ENCODE measurements at places on chromosomes 6 and 20.

DNA sequence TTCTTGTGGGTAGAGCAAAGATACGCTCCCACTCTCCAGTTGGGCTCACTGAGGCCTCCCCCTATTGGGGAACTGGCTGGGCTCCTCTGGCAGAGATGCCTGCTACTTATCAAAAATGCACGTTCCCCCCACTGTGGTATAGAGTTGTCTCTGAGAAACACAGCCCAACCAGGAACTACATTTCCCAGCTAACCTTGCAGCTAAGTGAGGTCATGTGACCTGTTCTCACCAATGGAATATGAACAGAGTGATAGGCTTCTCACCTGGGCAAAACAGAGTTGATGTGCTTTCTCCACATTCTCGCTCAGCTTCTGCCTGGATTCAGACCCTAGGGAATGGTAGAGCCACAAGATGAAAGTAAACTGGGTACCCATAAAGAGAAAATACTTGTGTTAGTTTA, 49.1 kb upstream of the PTPRT start:
- no peak for DNase-seq

GRCh38 chr6:54697424-54697823, 149.1 kb upstream of the FAM83B start:
- DNase-seq, result peak; percentile 25

DNA sequence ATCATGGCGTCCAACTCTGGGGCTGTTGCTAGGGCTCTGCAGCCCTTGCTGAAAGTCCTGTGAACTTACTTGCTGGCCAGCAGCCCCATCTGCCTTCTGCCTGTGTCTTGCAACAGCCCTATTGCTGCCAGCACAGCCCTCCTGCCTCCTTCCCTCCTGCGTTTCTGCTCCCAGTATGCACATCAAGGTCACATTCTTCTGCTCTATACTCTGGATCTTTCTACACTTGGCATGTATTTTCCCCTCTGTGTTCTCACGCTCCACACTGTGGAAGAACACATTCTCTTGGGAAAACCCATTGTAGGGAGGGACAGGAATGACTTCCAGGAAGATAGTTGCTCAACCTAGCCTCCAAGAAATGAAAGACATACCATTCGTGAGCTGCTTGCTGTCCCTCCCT, 80.9 kb upstream of the PHACTR2 start:
- no peak for DNase-seq

GRCh38 chr6:125165256-125165655, 11.7 kb downstream of the TPD52L1 start:
- DNase-seq, result no peak

GRCh38 chr6:113855500-113856374, 1.4 kb upstream of the MARCKS start:
- no peak for DNase-seq

DNA sequence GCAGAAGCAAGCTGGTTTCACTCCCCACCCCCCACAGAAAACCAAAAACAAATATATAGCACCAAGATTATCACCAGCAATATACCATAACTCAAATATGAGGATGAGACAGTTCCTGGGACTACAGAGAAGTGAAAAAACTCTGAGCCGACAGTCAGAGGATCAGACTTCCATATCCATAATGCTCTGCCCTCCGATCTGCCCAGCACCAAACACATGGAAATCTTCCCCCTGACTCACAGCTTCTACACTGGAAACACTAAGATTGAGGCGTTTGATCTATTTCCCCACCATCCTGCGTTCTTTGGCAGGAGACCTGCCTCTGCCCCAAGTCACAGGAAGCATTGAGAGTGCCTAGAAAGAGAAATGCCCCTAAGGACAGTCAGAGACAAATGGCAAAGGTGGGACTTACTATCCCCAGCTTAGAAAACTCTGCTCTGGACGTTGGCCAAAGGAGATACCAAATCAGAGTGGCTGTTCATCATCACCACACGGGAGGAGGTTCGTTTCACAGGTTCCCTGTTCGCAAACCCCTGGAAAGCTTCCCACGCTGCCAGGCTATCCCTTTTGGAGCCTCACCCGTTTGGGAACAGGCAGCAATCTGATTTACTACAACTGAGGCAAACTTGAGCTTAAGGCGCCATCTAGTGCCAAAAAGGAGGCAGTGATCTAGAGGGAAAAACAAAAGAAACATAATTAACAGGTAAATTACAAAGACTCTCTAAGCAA, 48.7 kb upstream of the SRSF6 start:
- DNase-seq, result peak; percentile 19

DNA sequence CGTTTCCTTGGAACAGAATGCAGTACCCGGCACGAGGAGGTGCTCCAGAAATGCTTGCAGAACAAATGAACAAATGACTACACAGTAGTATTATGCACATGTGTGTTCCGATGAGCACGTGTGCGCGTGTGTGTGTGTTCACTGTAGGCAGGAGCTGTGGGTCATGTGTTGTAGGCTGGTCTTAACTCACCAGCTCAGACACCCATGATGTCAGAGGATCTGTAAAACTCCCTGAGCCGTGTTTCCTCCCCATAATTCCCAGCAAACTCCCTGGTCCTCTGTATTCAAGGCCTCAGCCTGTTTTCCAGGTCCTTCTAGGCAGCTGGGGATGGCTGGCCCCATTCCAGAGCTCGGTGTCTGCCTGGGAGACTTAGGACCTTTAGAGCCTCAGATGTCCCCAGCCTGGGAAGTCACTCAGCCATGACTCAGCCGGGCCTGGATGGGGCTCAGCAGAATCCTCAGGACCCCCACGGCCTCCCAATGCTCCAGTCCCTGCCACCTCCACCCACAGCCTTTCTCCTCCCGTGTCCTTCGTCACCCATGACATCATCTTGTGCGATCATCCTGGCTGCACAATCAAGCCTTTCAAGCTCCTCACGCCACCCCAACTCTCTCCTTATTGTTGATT, 475.0 kb upstream of the SULF2 start:
- no peak for DNase-seq

DNA sequence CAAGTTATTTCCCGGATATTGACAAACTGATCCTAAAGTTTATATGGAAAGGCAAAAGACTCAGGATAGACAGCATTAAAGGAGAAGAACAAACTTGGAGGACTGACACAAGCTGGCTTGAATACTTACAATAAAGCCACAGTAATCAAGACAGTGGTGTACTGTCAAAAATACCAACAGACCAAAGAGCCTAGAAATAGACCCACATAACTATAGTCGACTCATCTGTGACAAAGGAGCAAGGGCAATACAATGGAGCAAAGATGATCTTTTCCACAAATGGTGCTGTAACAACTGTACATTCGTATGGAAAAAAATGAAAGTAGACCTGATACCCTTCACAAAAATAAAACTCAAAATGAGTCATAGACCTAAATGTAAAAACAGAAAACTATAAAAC, 46.0 kb downstream of the ABHD12 start:
- DNase-seq, result no peak

DNA sequence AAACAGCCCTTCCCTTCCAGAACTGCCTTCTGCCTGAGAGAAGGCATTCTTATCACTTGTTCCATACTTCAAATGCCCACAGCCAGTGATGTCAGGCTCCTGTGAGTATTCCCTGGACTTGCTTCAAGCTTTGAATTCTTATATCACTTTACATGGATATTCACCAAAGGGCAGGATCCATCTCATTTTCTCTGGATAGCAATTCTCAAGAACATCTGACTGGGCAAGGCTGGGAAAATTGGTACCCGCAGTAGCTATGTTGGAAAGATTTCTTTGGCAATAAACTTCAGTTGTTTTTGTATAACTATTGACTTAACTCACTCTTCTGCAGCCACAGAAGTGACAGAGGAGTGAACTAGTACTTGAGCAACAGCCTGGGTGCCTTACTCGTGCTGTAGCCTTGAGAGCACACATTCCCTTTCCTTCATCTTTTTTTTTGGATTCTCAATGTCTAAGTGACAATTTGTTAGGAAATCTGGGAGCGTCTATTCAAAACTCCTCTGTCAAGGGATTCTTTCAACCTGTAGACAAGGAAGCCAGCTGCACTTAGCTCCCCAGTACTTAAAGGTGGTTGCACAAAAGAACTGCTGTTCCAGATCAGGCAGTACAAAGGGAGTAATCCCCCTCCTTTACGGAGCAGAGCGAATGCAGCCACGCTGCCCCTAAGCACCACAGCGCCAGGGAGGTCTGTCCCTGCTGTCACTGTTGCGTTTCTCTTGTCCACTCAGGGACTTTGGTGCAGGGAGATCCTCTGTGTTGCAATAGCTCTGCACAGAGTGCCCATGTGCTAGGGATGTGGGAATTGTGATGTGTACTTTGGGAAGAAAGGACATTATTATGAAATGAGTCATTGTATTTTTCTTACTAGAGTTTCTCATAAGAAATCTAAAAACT, 69.6 kb downstream of the JAG1 start:
- DNase-seq, result no peak

DNA sequence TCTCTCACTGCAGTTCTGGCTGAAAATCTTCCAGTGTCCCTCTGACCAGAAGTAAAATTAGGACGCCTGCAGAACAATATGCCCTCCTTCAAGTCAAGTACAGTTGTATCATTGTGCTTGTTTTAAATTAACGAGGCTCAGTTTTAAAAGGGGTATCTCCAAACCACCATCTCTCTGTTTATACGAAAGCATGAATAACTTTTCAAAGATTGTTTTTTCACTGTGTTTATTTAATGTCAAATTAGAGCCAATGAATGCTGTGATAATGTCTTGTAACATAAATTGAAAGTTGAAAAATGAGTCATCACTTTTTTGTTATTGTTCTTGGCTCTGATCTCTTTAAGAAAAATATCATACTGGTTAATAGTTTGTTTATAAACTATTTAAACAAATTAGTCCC, 230.7 kb upstream of the THEMIS start:
- no peak for DNase-seq

GRCh38 chr6:139565591-139565990, 191.1 kb upstream of the CITED2 start:
- no peak for DNase-seq

- DNase-seq, result no peak
These were observed 121.3 kb downstream of the CLVS2 start for GRCh38 chr6:123117145-123117908.

DNA sequence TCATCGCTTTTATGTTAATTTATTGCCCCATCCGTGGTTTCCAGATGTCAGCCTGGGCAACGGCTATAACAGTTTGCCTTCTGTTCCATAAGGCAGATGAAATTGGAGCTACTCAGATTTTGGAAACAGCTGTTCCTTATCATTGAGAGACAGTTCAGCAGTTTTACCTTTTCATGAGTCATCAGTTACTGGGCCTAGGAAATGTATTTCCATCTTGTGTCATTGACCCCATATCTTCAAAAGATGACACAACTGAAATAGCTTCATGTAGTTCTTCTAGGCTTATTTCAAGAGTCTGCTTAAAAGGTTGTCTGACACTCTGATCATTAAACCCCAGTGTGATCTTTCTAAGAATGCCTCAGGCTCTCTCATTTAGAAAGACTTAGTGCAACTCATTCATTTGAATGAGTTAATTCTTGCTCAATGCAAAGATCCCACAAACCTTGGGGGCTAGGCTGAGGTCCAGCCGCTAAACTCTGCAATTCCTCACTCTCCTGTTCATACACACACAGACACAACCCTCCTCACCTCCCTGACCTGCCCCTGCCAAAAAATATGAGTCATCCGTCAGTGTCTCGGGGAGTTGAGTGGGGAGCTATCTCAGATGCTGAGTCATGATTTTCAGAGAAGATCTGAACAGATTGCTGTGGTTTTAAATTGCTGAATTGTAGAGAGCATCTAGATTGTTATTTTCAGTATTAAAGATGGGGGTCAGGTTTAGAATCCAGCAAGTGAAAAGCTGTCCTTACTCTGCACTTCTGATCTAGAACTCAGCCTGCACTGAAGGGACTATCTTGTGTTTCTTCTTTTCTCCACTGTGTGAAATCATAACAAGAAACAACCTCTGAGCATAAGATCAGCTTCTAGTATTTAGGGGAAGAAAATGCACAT, 61.8 kb downstream of the RPP40 start:
- DNase-seq, result peak; percentile 77

- DNase-seq, result no peak
These were observed 112.1 kb upstream of the PMEPA1 start for GRCh38 chr20:57821935-57822334.

DNA sequence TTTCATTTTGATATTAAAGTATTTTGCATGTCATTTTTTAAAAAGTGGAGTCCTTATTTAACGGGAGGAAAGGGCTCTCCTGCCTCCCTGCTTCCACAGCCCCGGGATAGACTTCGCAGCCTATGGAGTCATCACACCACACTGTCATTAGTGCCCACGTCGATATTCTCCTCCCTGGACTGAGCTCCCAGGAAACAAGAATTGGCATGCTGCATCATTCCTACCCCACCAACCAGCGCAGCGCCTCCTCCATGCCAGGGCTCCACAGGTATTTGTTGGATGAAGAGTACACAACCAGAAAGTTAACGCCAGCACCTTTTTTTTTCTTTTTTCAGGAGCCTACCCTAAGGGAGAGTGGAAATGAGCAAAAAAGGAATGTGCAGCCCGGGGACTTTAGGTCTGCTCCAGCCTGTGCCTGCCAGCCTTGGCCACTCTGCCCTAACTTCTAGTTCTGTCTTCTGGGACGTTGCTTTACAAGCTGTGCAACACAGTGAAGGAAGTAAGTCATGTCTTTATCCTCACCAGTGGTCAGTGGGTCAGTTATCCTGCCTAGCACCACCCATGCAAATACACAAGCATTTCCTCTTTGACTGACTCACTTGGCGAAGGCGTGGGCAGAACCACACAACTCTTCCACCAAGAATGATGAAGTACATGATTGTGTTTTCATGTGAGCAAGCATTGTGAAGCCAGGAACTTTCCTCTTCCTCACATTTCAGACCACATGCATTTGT, 180.7 kb upstream of the UST start:
- DNase-seq, result no peak

DNA sequence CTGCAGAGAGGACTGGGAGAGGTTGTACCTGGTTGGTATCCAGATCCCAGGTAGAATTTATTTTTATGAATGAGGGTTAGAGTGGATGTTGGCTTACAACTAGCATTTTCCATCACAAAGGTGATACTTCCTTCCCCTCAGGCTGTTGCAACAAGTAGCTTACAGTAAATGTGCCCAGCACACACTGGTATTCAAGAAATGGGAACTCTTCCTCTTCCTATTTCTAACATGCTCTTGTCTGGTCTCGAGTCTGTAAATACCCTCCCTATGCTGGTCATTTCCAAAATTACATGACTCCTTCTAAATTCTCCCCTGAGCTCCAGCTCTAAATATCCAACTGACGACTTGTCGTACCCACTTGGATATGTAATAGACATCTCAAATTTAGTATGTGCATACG, 90.1 kb upstream of the FOXC1 start:
- no peak for DNase-seq

GRCh38 chr6:101125380-101125971, 244.3 kb upstream of the ASCC3 start:
- DNase-seq, result no peak

DNA sequence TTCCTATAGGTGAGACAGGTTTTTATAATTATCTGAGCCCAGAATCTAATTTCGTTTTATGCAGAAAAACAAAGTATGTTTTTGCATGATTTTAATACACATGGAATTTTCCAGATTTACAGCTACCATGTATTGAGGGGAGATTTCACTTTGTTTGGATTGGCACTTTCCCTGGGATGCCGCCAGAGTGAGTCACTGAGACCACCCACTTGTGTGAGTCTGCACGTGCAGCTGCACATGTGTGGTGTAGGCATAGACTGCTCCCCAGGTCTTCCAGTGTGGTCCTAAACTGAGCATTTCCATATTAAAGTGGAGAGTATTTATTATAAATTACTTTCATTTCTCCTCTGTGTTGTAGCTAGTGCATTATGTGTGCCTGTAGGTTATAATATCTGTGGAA, 186.8 kb downstream of the UBE3D start:
- peak; percentile 36 for DNase-seq
